T47D (cell line): ENCODE measurements at places on chromosomes 2 and 18.
A peak's percentile ranks its signal among the peaks of the same experiment; 100 is the strongest.

- DNase-seq: no peak
These were observed 620 bp downstream of the NGEF start for GRCh38 chr2:233012301-233012971.

DNA sequence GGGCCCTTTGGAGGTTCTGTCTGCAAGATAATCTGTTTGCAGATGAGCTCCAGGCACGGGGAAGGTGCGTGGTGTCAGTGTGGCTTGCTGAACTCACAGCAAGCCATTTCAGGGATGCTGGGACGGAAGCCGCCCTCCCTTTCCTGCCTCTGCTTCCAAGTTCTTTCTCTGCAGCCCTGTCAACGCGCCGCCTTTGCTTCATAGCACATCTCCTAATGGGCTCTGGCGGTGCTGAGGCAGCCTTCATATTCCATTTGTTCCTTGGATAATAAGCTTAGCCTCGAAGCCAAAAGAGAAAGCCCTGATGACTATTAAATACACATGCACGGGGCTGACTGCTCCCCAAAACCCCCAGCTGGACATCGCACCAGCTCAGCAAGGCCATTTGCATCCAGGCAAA lies 81.7 kb upstream of the TAF1B start:
- DNase-seq: no peak

GRCh38 chr2:105099153-105099552 lies 61.3 kb downstream of the MRPS9 start:
- DNase-seq: no peak

GRCh38 chr2:207852791-207853190 lies 83.1 kb upstream of the FZD5 start:
- DNase-seq: no peak

- no peak for DNase-seq
These were observed 352.8 kb downstream of the THSD7B start for GRCh38 chr2:137118140-137118539.

GRCh38 chr2:32946314-32947075 lies at the start of gene LTBP1:
Gene LTBP1 (plus strand): TSS chr2:32946953. CDS start chr2:32947325, 372 bp downstream.
- peak; percentile 81 for DNase-seq

DNA sequence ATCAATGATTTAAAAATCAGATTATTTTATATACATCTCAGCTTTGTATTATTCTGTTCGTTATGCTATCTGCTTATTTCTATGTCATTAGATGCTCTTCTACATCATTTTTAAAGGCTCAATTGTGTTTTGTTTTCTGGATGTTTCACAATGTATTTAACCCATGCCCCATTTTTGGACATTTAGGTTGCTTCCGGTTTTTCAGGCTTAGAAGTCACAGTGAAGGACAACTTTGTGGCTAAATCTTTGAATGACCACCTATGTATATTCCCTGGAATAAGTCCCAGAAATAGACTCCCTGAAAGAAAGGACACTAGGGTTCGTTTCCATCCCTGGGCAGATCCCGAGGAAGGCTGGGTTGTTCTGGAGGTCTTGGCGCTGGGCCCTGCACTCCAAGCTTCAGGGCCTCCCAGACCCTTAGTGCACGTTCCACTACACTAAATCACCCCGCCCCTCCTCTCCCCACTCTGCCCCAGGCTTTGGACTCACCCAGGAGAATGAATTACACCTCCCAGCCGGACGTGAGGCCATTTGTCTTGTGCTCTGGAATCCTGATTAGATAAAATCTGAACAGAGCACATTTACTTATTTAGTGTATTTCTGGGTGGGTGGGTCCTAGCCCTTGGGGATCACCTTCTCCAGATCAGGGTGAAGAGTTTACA lies 188.2 kb downstream of the ZFP36L2 start:
- no peak for DNase-seq

- no peak for DNase-seq
These were observed 254.8 kb downstream of the TGIF1 start for GRCh38 chr18:3704556-3705344.

GRCh38 chr2:55157474-55157884 lies 74.6 kb downstream of the CLHC1 start:
- DNase-seq: no peak

GRCh38 chr2:71018625-71019024 lies 24.0 kb upstream of the TEX261 start:
- no peak for DNase-seq

- DNase-seq: no peak
These were observed 394.4 kb downstream of the SPAG16 start for GRCh38 chr2:213678437-213679218.

- no peak for DNase-seq
These were observed 377.5 kb downstream of the CLIP4 start for GRCh38 chr2:29492701-29493100.

DNA sequence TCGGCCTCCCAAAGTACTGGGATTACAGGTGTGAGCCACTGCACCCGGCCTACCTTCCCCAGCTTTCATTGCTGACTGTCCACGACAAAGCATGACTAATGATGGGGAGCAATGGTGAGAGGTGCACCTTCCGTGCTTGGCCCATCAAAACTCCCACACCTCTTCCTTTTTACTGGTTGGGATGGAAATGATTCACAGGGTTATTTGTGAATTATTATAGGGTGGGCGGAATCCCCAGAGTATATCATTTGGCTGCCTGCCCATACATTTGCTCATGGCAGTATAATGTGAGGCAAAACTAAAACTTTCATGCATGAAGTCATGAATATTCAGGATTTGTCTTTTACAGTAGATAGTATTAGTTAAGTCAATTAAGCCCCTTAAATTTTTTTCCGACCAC lies 334.2 kb upstream of the NETO1 start:
- no peak for DNase-seq

GRCh38 chr18:7642331-7642890 lies 75.3 kb downstream of the PTPRM start:
- no peak for DNase-seq

DNA sequence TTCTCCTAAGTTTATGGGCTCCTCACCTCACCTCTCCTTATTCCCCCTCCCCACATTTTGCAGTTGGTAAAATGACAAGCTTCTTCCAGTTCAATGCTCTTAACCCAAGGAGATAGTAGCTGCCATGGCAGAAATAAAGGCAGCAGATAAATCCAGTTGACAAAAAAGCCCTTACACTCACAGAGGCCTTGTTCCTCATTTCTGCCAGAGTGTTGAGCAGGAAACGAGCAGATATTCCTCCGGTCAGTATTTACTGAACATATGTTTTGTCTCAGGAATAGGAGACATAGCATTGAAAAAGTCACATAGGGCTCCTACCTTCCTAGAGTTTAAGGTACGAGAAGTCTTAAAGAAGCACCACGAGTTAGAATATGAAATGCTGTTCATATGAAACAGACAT lies 493.7 kb upstream of the TNP1 start:
- DNase-seq: no peak

- DNase-seq: peak; percentile 44
These were observed 318 bp upstream of the CDC42EP3 start for GRCh38 chr2:37671816-37672103.

GRCh38 chr18:31294199-31294747 lies 23.7 kb upstream of the DSG1 start:
- DNase-seq: no peak

- no peak for DNase-seq
These were observed 35.1 kb upstream of the LPIN1 start for GRCh38 chr2:11711354-11711716.

DNA sequence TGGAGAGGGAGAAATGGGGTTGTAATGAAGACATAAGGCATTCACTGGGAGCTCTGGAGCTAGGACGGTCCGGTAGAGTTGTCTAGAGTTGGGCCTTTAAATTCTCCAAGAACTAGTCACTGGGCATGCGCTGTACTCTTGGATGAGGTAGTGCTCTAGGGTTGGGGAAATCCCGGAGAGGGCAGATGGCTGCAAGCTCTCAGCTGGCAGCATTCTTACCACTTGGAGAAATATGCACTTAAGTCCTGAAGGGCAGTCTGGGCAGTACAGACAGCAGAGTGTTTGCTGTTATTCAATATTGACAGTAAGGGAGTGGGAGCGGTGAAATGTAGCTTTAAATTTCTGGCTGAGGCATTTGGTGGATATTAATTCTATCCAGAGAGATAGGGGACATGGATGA lies 214.6 kb downstream of the RDH14 start:
- peak; percentile 66 for DNase-seq

- DNase-seq: no peak
These were observed 2.1 kb upstream of the NGEF start for GRCh38 chr2:233015019-233015645.

DNA sequence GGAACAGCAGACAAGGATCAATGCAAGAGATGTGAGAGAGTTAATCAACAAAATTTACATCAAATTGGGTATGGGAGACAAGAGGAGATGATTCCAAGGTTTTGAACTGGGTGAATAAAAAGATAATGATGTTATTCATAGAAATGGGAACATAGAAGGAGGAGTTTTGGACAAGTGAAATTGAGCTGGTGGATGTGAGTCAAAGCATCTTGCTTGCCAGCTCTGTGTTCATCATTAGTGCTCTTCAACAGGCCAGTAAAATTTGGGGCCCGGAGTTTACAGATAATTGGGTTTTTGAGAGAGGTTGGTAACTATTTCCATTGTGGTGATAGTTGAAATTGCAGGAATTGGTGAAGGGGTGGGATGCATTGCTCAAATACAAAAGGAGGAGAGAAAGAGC lies 69.9 kb upstream of the CAVIN2 start:
- no peak for DNase-seq

DNA sequence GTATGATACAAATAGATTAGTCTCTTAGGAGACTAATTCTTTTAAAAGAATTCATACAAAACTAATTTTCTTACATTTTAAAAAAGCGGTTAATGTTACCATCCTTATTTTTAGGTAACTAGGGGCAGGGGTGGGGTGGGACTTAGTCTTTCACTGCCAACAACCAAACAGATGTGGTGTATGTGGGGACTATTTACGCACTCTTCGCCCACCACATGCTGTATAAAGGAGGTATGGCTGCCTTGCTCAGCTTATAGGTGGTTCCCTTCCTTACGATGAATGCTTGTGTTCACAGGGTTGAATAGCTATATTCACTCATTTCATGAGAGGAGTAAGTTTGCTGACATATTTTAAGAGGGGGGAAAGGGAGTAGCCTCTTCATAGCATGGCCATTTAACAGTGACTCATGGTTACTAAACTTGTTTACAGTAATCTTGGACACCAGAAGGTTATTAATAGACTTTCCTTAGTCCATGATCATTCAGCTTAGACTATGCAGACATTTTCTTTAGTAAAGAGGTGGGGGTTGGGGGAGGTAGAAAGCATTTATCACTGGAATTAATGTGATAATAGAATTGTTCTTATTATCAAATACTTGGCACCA lies 61.8 kb downstream of the CAB39 start:
- DNase-seq: no peak

DNA sequence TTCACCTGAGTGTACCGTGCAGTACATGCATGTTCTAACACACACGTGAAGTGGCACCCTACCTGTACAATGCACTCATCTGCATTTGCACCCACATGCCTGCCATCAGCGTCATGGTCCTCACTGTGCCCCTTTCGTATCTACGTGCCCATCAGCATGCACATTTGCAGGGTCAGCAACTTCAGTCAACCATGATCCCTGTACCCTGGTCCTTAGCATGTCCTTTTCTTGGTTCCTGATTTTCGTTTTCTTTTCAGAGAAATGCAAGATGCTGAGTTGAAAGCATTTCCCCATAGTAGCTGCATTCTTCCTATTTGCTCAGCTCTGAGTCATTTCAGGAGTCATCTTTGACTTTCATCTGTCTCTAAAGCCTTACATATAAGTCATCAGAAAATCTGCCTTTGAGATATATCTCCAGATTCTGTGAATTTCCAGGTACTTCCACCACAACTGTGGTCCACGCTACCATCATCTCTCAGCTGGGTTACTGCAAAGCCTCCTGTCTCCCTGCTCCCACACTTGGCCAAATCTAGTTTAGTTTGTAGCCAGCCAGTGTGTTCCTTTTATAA lies 14.7 kb upstream of the PUM2 start:
- no peak for DNase-seq

GRCh38 chr2:119012345-119013301 lies 70.6 kb downstream of the MARCO start:
- no peak for DNase-seq

DNA sequence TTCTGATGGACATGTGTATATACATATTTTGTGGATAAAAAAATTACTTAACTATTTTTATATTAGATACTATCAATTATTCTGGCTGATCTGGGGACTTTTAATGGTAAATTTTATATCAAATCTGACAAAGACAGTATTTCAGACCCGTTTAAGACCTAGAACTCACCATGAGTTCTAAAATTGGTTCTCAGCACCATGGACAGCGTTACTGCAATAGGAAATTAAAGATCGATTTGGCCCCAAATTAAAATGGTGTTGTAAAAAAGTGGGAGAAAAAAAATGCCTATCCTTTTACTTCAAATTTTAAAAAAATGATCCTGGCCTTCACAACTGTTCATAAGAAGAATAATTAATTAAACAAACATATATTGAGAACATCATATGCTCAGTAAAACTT lies 919 bp upstream of the SCN2A start:
- DNase-seq: no peak
